ENCODE measurements at places on chromosomes 11 and 22. TPM values are rescaled to one million over a fixed set of nuclear protein-coding genes. Genes with fewer than 3 reads are reported as not detected.

DNA sequence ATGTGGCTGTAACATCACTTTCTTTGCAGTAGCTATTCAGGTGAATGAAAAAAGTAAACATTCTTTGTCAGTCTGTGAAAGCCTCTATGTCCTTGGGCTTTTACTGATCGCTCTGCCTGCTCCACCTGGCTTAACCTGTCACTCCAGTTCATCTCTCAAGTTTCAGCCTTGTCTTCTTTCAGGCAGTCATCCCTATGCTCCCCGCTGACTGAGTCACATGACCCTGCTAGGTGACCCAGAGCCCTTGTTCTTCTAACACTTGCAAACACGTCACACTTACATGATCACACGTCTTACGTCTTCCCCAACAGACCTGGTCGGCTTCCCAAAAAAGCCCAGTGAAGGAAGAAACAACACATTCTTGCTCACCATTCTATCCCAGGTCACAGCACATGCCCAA, 499.3 kb upstream of the TENM4 start:
- no peaks in the 10 kb centered on the region for H3K36me3 ChIP-seq
- no peak for DNase-seq
- H3K27ac ChIP-seq: no peak overlapping the region
- H3K4me3 ChIP-seq: no peak overlapping the region

- H3K4me1 ChIP-seq: peaks cover 28% of the 10 kb centered on the region
- H3K27me3 ChIP-seq: no peaks in the 10 kb centered on the region
- DNase-seq: no peak
- H3K36me3 ChIP-seq: no peaks in the 10 kb centered on the region
- H3K4me3 ChIP-seq: no peak overlapping the region
- H3K27ac ChIP-seq: no peak overlapping the region
Measured at GRCh38 chr22:46172522-46173110, 22.3 kb downstream of the PPARA start.

DNA sequence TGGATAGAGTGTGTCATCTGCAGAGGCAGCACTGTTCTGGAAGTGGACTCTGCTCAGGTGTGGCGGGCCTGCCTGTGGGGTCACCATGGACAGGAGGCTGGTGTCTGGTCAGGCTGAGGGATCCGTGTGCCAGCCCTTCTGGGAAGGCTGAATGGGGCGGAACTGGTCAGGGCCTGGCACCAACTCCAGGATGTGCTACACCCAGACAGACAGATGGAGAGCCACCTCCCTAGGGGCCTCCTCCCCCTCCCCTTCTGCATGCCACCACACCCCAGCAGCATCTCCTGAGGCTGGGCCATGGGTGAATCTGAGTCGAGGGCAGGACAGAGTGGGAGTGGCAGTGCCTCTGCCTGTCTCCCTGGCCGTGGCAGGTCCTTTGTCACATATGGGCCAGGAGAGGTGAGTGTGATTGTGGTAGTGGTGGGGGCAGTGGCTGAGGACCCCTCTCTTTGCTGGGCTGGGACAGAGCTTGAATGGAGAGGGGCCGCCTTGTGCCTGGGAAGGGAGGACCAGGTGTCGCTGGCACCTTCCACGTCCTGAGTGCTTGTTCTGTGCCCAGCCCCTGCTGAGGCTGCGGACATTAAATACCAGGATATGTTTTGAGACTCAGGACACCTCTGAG, 29.1 kb downstream of the ST3GAL4 start:
- H3K36me3 ChIP-seq: no peaks in the 10 kb centered on the region
- no peaks in the 10 kb centered on the region for H3K4me1 ChIP-seq
- no peak overlapping the region for H3K4me3 ChIP-seq
- DNase-seq: no peak
- no peaks in the 10 kb centered on the region for H3K27me3 ChIP-seq
- no peak overlapping the region for H3K27ac ChIP-seq

GRCh38 chr11:61453695-61454094, 23.8 kb downstream of the SDHAF2 start:
- no peak overlapping the region for H3K27ac ChIP-seq
- H3K36me3 ChIP-seq: no peaks in the 10 kb centered on the region
- H3K4me3 ChIP-seq: no peak overlapping the region
- DNase-seq: no peak

DNA sequence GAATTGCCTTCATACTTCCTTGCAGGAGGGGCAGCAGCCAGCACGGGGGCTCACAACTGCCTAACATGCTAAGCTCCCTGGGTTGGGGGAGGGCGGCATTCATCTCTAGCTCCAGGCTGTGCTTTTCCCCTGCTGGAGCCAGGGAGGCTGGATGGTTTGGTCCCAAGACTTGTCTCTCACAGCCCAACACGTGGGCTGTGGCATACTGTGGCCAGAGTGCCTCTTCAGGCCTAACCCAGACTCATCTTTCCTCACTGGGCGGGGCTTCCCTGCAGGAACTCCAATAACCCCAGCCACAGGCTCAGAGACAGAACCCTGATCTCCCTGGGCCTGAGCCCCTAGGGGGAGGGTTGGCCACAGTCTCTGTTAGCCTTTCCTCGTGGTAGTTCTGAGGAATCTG, 121.9 kb upstream of the PLET1 start:
- H3K36me3 ChIP-seq: no peaks in the 10 kb centered on the region
- no peak for DNase-seq
- H3K4me3 ChIP-seq: no peak overlapping the region

DNA sequence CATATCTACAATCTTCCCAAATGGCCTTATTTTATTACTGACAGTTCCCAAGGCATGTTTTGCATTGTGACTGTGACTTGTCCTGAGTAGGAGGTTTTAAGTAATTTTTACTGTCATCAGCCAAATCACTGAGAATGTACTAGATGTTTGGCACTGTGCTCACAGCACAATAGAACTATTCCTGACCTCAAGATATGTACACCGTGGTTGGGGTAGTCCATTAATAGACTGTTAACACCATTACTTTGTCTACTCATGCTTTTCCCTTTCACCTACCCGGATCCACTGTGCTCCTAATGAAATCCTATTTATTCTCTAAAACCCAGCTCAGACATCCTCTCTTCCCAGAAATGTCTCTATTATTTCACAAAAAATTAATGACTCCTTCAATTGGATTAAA, 168.7 kb upstream of the TENM4 start:
- no peaks in the 10 kb centered on the region for H3K4me1 ChIP-seq
- H3K4me3 ChIP-seq: no peak overlapping the region
- H3K27me3 ChIP-seq: no peaks in the 10 kb centered on the region
- no peaks in the 10 kb centered on the region for H3K36me3 ChIP-seq

- H3K27me3 ChIP-seq: no peaks in the 10 kb centered on the region
- H3K4me1 ChIP-seq: no peaks in the 10 kb centered on the region
- DNase-seq: no peak
- no peaks in the 10 kb centered on the region for H3K36me3 ChIP-seq
- H3K4me3 ChIP-seq: no peak overlapping the region
- no peak overlapping the region for H3K27ac ChIP-seq
Measured at GRCh38 chr11:131111775-131112174, 195.5 kb upstream of the SNX19 start.

- no peak overlapping the region for H3K4me3 ChIP-seq
- H3K36me3 ChIP-seq: peaks cover 15% of the 10 kb centered on the region
Measured at GRCh38 chr22:39522567-39523300, 2.4 kb downstream of the ATF4 start.

DNA sequence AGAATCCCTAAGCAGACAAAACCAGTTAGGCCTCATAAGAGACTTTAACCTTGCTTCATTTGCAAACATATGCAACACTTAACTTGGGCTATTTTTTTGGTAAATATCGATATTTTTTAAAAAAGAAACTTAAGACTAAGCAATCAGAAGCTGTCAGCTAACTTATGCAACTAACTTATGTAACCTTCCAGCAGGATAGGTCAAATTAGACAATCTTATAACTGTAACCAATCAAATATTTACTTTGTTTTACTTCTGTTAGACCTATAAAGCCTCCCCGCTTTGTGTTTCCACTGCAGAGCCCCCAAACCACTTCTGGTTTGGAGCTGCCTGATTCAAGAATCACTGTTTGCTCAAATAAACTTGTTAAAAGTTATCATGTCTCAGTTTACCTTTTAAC, 8.0 kb downstream of the MSANTD4 start:
- no peaks in the 10 kb centered on the region for H3K4me1 ChIP-seq
- H3K27me3 ChIP-seq: no peaks in the 10 kb centered on the region
- peaks cover 5% of the 10 kb centered on the region for H3K36me3 ChIP-seq
- no peak overlapping the region for H3K27ac ChIP-seq

- peak; percentile 52 for DNase-seq
- H3K4me3 ChIP-seq: peak overlapping the region; percentile 2
- H3K27ac ChIP-seq: no peak overlapping the region
- peaks cover 12% of the 10 kb centered on the region for H3K4me1 ChIP-seq
Measured at GRCh38 chr11:28566339-28567089, 458.3 kb downstream of the METTL15 start.

GRCh38 chr22:40432625-40433024, 62.2 kb downstream of the SGSM3 start:
- H3K4me1 ChIP-seq: peaks cover 2% of the 10 kb centered on the region
- no peak for DNase-seq
- H3K36me3 ChIP-seq: peaks cover 4% of the 10 kb centered on the region

GRCh38 chr22:29251981-29252911, 15.5 kb downstream of the RHBDD3 start:
- H3K27me3 ChIP-seq: no peaks in the 10 kb centered on the region
- H3K4me1 ChIP-seq: no peaks in the 10 kb centered on the region
- no peak overlapping the region for H3K4me3 ChIP-seq
- H3K36me3 ChIP-seq: no peaks in the 10 kb centered on the region
- H3K27ac ChIP-seq: no peak overlapping the region

DNA sequence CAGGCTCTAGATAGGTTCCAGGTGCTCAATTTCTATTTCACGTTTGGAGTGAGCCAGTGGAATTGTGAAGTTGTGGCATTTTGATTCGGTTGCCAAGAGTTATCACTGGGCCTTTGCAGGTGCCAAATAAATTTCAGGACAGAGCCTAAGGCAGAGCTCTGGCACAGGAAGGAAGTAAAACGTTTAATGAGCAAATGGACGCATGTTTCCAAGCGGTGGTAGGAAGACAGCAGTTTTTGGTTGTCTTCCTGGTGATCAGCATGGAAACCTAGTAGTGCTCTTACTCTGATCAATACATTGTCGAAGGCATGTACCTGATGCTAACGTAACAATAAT, 452 bp downstream of the BIRC3 start:
- H3K27ac ChIP-seq: no peak overlapping the region
- peaks cover 7% of the 10 kb centered on the region for H3K4me1 ChIP-seq
- no peak for DNase-seq
- H3K27me3 ChIP-seq: no peaks in the 10 kb centered on the region
- H3K4me3 ChIP-seq: peak overlapping the region; percentile 61
- no peaks in the 10 kb centered on the region for H3K36me3 ChIP-seq

GRCh38 chr22:28466399-28466798, 213.2 kb downstream of the TTC28 start:
- H3K27me3 ChIP-seq: peaks cover 52% of the 10 kb centered on the region
- H3K4me3 ChIP-seq: no peak overlapping the region
- no peaks in the 10 kb centered on the region for H3K36me3 ChIP-seq
- no peaks in the 10 kb centered on the region for H3K4me1 ChIP-seq
- DNase-seq: no peak
- H3K27ac ChIP-seq: no peak overlapping the region

DNA sequence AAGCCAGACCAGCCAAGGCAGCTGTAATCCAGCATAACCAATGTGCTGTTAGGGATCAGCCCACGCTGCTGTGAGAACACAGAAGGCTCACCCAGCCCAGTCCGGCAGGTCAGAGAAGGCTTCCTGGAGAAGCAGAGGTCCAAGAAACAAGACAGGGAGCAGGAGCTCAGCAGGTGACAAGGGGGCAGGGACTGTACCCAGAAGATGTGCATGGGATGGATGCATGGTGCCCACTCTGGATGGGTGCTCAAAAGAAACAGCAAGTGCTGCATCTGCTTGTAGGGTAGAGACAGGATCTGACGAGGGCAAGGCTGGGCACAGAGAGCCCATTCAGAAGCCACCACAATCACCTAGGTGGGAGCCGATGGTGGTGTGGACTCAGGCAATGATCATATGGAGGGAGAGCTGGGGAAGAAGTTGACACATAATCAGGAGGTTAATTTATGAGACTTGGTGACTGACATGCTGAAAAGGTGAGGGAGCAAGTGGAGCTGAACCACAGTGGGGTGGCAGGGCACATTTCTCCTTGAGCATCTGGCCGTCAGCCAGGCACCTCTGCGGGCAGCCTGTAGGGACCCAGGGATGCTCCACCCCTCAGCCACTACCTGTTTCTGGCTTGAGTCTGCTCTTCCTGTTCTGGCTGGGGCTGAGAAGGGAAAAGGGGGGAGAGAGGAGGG, 102.3 kb upstream of the DRD2 start:
- H3K36me3 ChIP-seq: no peaks in the 10 kb centered on the region
- no peak overlapping the region for H3K27ac ChIP-seq
- no peak for DNase-seq
- H3K4me1 ChIP-seq: no peaks in the 10 kb centered on the region
- no peak overlapping the region for H3K4me3 ChIP-seq

DNA sequence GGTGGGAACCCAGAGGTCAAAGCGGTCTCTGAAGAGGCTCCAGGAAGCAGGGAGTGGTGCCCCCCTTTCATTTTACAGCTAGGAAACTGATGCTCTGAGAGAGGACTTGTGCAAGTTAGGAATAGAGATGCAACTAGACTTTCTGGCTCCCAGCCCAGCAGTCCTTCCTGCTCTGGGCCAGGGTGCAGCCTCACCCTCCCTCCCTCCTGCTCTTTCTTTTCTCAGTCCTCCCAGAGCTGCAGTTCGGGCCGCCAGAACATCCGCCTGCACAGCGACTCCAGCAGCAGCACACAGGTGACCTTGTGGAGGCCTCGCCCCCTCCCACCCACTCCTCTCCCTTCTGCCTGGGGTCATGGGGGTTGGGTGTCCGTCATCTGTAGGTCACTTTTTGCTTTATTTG, 51.5 kb downstream of the LHFPL7 start:
- no peaks in the 10 kb centered on the region for H3K36me3 ChIP-seq
- H3K4me1 ChIP-seq: peaks cover 24% of the 10 kb centered on the region
- peak overlapping the region; percentile 8 for H3K4me3 ChIP-seq
- no peaks in the 10 kb centered on the region for H3K27me3 ChIP-seq

GRCh38 chr11:47125083-47125482, 51.6 kb downstream of the ARFGAP2 start:
- H3K27ac ChIP-seq: no peak overlapping the region
- H3K36me3 ChIP-seq: no peaks in the 10 kb centered on the region
- no peak for DNase-seq
- no peaks in the 10 kb centered on the region for H3K4me1 ChIP-seq
- no peaks in the 10 kb centered on the region for H3K27me3 ChIP-seq

DNA sequence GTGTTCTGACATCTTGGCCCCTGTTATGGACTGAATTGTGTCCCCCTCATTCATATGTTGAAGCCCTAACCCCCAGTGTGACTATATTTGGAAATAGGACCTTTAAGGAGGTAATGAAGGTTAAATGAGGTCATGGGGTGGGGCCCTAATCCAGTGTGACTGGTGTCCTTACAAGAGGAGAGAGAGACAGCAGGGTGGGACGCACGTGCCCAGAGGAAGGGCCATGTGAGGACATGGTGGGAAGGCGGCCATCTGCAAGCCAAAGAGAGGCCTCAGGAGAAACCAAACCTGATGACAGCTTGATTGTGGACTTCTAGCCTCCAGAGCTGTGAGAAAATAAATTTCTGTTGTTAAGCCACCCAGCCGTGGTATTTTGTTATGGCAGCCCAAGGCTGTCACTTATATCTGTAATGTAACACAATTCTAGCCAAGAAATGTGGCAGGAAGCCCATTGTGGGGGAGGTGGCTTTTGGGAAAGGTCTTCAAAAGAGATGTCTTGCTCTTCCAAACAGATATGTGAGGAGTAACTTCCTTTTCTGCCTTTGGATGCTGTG, 23.7 kb downstream of the SLC22A6 start:
- H3K27me3 ChIP-seq: no peaks in the 10 kb centered on the region
- no peaks in the 10 kb centered on the region for H3K4me1 ChIP-seq
- H3K4me3 ChIP-seq: no peak overlapping the region
- H3K27ac ChIP-seq: no peak overlapping the region
- H3K36me3 ChIP-seq: no peaks in the 10 kb centered on the region
- no peak for DNase-seq

The TTC36 gene
- 0.47 TPM for total RNA-seq

The ART5 gene
- total RNA-seq: 5.6 TPM

The ALG8 gene
- 50.1 TPM for total RNA-seq

The E2F8 gene
- 18.4 TPM for total RNA-seq

The THRSP gene
- not detected for total RNA-seq

The TRPC6 gene
- not detected for total RNA-seq

The LUZP2 gene
- total RNA-seq: not detected
